ENCODE measurements at places on chromosomes 5 and 9.

GRCh38 chr5:145495741-145496140 lies 339.4 kb downstream of the PRELID2 start:
- DNase-seq: peak; percentile 69

DNA sequence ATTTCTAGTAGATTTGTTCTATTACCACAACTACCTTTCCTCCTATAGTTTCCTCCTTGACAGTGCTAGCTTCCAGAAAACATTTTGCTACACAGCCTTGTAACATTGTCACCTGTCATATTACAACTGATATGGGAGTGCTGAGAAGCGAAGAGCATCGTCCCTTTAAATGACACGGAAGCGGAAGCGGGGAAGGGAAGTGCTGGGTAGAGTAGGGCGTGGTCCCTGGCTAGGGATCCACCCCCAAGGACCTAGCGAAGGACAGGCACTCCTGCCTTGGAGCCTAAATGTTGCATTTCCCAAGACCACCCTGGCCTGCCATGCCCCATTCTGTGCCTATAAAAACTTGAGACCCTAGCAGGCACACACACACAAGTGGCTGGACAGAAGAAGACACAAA lies 57.4 kb upstream of the RANBP6 start:
- DNase-seq: no peak

- peak; percentile 42 for DNase-seq
Measured at GRCh38 chr5:71891856-71892255, 172.8 kb downstream of the CARTPT start.

- DNase-seq: no peak
Measured at GRCh38 chr9:137865581-137866145, 11.9 kb upstream of the CACNA1B start.

DNA sequence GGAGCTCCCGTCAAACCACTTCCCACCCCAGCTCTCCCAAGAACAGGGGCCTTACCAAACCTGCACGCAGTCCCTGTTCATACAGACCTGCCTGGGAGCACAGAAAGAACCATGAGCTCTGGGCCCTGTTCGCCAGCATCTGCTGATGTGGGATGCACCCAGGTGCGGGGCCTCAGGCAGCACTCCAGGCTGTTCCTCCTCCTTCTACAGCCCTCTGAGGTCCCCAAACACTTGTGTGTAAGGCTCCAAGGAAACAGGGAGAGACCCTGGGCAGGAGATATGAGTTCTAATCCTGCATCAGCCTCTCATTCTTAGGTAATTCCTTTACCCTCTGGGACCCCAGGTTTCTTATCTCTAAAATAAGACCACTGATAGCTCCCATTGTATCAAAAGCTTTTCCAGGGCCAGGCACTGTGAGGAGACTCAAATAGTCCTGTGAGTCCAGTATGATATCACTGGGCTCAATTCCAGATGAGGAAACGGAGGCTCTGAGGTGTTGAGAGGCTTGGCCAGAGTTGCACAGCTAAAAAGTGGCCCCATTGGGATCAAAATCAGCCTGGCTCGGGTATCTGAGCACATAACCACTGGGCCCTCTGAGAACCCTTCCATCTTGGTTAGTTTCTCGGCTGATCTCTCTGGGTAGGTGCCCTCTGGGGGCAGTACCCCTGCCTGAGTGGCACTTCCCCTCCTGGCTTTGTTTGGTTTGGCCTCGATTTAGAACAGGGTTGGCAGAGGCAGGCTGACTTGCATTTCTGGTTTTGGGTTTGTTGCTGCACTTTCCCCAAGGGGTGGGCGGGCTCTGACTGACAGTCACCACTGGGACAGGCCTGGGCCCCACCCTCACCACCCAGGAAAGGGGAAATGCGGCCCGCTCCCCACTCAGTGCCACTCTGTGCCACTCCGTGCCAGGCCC lies 116.8 kb downstream of the RGS3 start:
- no peak for DNase-seq

DNA sequence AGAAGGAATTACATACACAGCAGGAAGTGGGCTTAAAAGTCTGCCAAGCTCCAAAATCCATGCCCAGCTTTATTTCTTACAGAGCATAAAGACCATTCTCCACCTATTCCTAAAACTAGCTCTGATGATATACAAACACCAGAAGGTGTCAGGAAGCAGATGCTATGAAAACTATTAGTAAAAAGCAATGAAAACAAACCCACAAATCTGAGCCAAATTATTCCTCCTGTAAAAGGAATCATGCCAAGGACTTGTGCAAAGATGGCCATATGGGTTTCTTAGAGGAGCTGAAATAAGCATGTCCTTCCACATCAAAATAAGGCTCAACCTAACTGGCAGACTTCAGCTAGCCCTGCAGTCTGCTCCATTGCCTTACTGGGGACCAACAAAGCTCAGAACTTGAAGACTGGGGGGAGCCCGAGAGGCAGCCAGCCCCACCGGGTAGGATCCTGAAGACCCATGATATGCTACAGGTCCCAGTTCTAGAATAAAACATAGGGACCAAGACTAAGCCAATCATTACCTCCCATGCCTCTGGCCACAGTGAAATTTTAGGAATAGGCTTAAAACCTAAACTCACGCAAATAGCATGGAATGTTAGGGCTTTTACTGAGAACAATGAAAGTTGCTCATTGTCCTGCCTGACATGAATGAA lies 42.8 kb upstream of the GABRP start:
- no peak for DNase-seq

DNA sequence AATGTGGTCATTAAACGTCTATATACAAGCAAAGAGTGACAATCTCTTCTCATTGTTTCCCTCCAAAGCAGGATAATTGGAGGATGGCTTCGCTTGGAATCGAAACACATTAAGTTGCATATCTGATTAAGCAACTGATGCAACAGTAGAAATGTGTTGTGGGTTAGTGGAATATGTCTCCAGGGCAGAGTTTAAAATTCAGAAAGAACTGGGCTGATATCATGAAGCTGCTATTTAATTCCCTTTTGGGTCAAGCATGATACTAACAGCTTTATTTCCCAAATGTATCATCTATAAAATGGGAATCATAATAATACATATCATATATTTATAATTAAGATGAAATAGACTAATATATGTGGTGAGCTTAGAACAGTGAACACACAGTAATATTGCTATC lies 1763.0 kb upstream of the C9orf72 start:
- no peak for DNase-seq

- no peak for DNase-seq
Measured at GRCh38 chr5:55570570-55570969, 35.8 kb upstream of the PLPP1 start.

- DNase-seq: no peak
Measured at GRCh38 chr9:78525986-78526560, 229.1 kb downstream of the PSAT1 start.

DNA sequence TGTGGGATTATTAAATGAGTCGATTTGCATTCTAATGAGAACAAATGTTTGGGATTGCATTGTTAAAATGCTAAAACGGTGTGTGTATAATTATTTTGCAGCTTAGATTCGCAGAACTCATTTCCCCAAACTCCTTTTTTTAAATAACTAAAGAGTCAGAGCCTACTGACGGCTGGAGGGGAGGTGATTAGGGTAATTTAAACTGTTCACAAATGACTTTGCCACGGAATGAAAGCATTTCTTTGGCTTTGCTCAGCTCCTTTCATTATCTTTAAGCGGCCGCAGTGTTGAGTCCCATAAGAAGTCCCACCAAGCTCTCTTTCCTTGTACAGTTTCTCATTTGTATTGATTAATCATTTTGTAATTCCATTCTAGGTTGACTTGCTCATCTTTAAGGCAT lies 1632.8 kb downstream of the MAT2B start:
- DNase-seq: no peak

DNA sequence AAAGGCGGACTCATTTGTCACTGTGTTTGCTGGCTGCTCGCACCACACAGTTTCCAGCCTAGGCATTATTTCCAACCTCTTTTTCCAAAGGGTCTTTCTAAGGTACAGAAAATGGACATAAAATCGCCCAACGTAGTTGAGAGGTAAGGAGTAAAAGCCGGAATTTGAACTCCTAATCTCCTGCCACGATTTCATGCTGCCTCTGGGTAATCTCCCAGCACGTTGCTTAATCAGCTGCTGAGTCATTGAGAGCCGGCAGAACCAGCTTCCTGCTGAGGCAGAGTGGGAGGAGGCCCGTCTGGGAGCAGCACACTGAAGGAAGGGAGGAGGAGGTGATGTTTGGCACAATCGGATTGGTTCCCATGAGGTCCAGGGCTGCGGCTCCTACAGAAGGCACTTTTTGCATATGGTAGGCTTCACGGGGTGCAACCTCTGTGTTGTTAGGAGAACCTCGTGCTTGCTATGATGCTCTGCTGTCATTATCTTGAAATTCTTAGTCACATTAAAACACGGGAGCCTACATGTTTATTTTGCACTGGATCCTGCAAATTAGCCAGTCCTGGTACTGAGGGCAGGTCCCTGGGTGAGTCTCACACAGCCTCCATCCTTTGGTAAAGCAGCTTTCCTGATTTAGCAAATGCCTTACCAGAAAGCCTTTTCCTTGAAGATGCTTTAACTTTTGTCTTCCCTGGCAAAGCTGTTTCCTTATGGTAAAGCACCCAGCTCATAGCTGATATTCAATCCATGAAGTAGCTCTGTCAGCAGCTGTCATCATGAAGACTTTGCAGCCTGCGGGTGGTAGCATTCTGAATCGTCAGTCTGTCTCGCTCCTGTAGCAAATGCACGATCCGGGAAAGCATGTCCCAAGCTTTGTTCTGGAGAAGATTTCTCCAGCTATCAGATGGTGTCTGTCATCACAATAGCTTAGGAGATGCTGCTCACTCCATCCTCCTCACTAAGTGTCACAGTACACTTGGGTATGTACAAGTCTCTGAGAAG lies 191.6 kb upstream of the MSX2 start:
- peak; percentile 96 for DNase-seq

DNA sequence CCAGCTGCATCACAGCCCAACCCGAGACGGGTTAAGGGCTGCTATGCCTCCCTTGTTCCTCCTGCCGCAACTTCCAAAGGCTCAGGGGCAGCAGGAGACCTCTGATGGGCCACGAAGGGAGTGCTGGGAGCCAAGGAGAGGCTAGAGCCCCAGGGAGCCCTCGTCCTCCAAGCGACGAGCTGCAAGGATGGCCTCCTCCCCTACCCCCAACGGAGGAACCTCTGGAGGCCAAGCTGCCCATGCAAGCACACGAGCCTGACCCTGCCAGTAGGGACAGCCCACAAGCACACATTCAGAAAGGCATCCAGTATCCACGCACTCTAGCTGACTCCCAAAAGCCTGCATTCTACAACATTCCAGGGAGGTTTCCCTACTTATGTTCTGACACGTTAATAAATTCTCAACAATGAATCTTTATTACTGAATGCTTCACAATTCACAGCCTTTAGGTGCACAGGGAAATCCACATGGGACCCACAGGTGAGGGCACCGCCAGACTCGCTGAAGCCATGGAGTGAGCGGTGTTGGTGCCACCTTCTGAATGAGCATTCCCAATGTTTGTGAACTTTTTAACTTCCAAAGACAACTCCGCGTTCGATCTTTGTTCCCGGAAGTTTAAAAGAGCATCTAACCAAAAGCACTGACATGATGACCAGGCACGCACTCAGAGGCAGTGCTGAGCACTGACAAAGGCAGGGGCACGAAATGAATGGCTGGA lies 28.7 kb downstream of the IPPK start:
- DNase-seq: no peak

DNA sequence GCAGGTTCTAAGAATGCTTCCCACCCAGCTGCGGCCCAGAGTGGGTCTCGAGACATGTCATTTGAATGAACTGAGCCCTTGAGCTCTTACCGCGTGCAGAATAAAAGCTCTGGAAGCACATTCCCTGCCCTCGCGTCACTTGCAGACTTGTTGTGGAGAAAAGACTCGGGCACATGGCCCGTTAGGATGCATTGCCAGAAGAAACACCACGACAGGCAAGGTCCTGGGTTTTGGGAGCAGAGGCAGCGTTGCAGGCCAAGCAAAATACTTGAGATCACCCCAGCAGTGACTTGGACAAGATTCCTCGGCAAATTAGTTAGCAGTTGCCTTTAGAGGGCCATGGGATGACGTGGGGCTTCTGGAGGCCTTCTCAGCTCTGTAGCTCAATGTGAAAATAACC lies 170.8 kb upstream of the MSX2 start:
- DNase-seq: no peak

DNA sequence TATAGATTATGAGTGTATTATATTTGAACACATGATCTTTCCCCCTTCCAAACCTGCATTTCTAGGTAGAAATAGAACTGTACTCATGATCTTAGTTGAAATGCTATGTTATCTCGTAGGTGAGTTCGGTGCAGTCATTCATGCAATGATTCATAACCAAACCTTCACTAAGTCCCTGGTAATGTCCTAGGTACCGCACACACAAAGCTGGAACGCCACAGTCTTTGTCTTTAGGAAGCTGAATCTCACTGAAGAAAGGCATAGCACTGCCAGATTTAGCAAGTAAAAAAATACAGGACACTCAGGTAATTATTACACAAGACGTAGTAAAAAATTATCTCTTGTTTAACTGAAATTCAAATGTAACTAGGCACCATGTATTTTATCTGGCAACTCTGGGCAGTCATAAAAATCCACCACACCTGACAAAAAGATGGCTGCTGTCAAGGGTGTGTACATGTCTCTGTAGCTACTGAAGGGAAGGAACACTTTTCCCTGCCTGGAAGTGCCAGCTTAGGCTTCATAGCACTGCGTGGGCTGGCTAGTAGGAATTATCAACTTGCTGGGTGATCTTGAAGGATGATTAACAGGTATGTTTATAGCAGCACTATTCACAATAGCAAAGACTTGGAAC lies 28.0 kb upstream of the TXN start:
- peak; percentile 80 for DNase-seq

GRCh38 chr5:44845777-44846176 lies 37.0 kb downstream of the MRPS30 start:
- no peak for DNase-seq

Measured in large intestine (tissue), 12 donors.